Fibroblast of skin of left quadriceps (primary cell): ENCODE measurements at places on chromosomes 2 and 18.

DNA sequence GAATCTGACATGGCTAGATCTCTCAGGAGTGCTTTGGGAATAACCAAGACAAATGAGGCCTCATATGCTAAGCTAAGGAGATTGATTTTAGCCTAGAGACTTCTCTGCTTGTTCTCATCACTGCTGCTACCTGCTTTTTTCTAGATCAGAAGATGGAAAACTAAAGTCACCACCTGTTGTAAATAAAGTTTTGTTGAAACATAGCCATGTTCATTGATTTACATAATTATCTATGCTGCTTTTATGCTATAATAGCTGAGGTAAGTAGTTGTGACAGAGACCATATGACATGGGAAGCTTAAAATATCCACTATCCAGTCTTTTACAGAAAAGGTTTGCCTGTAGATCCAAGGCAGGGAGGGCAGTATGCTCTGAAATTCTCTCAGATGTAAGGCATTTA, 46.1 kb upstream of the CYP26B1 start:
- no peak for DNase-seq

DNA sequence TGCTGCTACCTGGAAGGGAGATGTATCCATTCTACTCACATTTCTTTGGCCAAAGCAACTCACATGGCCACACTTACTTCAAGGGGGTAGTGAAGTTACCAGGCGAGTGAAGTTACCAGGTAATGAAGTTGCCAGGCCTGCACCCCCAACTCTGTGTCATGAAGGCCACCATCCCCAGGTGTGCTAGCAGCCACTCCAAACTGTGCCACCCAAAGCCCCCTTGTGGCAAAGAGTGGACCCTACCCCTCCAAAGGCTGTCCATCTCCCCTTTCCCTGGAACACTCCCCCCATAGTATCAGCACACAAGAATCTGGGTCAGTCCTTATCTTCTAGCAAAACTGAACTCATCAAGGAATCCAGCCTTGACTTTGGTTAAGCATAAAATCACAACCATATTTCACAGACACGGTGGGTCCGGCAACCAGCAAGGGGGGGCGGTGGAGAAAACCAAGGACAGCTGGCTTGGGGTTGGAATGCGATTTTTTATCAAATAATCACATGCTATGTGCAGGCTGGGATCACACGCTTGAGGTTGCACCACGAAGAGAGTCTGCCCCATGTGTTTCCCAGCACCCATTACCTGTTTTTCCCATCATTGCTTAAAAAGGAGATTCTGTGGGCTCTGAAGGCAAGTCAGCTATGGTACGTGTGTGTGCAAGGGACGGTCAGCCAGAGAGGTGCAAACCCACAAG, 60.9 kb downstream of the ZFP36L2 start:
- DNase-seq, result no peak

DNA sequence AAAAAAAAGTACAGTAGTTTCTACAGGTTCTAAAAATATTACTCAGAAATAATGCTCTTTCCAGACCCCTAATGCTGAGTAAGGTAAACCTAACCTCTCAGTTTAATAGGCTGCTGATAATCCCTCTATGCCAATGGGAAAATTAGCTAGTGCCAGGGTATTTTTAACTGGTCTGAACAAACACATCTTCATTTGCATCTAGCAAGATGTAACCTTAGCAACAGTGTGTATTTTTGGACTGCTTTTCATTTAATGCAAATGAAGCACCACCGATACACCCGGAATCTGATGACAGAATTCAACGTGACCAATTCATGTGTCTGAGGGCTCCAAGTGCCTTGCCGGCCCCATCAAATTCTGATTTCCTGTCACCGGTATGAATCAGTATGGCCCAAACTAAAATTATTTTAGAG, 47.4 kb upstream of the CYRIA start:
- DNase-seq, result no peak

- no peak for DNase-seq
These were observed 30.4 kb downstream of the ODC1 start for GRCh38 chr2:10417551-10418335.

DNA sequence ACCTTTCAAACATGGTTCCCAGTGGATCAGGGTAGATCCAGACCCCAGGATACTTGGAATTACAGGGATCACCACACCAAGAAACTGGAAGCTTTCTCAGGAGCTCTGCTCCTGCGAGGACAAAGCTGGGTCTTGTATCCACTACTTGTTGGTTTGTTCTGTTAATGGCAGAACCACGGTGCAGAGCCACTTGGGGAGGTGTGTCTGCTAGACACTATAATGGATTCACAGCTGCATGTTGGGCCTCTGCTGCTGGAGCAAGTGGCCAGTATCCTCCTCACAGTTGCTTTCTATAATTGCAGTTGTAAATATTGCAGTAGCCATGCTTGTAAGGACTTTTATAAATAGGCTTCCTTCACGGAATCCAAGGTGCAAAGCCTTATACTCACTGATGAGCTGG, 12.9 kb downstream of the FOSL2 start:
- no peak for DNase-seq

DNA sequence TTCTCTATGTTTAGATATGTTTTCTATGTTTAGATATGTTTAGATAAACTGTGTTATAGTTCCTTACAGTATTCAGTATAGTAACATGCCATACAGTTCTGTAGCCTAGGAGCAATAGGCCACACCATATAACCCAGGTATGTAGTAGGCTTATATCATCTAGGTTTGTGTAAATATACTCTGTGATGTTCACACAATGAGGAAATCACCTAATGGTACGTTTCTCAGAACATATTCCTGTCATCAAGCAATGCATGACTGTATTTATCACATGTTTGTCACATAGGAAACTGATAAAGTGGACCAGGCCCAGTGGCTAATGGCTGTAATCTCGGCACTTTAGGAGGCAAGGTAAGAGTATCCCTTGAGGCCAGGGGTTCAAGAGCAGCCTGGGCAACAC, 44.0 kb downstream of the RNF138 start:
- no peak for DNase-seq

GRCh38 chr2:131521961-131522781, 5.5 kb upstream of the CCDC74A start:
- DNase-seq, result no peak
